Kidney epithelial cell (primary cell): ENCODE measurements at places on chromosomes 12 and 14. TPM values are rescaled to one million over a fixed set of nuclear protein-coding genes. Genes with fewer than 3 reads are reported as not detected.

GRCh38 chr12:46830731-46831334 is 5.0 kb upstream of the SLC38A4 start:
- DNase-seq, result no peak

DNA sequence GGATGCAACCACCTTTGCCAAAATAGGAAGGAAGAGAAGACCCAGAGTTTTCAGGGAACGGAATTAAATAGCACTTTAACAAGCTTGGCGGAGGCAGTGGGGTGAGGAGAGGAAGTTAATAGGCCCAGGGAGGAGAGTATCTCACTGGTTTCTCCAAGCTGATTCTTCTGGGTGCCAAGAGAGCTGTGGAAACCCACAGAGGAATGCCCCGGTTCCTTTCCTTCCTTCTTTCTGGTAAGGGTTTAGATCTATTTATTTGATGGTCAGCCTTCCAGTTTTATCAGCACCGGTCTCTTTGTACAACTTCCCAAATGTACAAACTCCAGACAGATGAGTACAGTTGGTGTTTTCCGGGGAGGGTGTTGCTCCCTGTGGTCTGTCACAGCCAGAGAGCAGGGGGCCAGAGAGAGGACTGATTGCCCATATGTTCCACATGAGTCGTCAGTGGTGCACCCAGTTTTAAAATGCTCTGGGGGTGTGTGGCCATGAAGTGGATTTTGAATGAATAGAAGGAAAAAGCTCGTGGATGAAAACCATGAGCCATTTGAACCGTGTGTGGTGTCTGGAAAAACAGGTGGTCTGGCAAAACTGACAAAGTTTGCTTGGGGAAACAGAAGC is 26.6 kb downstream of the PRKCH start:
- no peak for DNase-seq

GRCh38 chr12:50751948-50752721 is 11.8 kb upstream of the ATF1 start:
- DNase-seq, result no peak

- DNase-seq, result no peak
Measured at GRCh38 chr12:103269946-103270345, 225.8 kb downstream of the C12orf42 start.

DNA sequence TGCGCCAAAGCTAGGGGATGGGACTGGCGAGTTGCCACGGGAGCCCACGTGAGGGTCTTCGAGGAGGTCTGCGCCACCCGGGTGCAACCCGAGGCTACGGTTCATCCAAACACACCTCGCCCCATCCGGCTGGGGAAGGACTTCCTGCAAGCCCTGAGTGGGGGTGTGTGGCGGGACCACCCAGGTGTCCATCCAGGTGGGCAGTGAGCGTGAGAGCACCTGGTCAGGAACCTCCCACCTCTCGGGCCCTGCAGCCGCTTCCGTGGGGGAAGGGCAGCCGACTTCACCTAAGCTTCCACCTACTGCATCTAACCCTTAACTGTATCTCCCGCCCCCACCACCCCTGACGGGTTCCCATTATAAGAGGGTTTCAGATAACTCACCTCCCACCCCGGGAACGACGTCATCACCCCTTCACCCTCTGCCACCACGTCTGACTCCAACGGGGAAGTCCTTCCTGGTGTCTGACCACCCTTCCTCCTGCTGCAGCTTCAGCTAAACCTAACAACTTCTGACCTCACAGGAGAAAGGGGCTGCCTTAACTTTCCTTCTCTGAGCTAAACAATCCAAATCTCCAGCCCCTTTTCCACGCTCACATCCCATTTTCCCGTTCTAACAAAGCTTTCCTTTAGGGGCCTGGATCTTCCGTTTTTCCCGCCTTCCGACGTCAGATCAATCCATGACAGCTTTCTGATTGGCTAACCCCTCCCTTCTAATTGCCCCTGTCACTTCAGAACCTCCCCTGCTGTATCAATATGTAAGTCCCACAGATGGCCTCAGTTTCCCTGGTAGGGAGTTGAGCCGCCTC is 27.4 kb upstream of the SMUG1 start:
- DNase-seq, result no peak

- DNase-seq, result no peak
Measured at GRCh38 chr12:61161961-61162360, 1098.2 kb upstream of the USP15 start.

DNA sequence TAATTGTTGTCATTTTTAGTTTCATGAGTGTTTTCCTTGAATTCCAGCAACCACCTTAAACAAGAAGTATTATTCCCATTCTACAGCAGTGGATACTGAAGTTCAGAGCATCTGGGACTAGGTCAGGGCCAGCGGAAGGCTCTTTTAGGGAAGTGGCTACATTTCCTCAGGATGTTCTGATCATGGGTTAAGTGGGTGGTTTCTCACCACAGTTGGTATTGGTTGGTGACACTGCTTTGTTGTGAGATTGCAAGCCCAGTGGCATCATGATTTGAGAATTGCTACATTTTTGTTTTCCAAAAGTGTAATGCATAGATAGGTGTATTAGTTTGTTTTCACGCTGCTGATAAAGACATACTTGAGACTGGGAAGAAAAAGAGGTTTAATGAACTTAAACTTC is 47.1 kb downstream of the SYNE2 start:
- no peak for DNase-seq

Gene RFLNA
- 0.48 and 0.54 TPM in 2 replicates for total RNA-seq

Gene TPPP2
- total RNA-seq, result not detected in 2 replicates

GRCh38 chr12:9066755-9067423 is 48.8 kb downstream of the A2M start:
- DNase-seq, result no peak

DNA sequence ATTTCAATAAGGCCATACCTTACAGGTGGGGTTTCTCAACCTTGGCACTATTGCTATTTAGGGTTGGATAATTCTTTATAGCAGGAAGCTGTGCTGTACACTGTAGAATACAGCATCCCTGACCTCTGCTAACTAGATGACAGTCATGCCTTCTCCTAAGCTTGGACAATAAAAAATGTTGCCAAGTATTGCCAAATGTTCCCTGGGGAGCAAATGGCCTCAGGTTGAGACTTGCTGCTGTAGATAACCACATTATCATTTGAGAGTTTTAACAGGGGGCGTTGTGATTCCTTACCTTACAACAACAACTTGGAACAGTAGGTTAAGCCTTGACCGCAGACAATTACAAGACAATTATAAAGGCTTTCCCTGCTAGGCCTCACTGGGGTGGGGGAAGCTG is 1073.6 kb upstream of the TMEM132C start:
- no peak for DNase-seq

Gene PCED1B
- total RNA-seq, result 4.8 and 8.4 TPM in 2 replicates

Gene LTB4R2
- total RNA-seq, result 1.5 and 8.0 TPM in 2 replicates

DNA sequence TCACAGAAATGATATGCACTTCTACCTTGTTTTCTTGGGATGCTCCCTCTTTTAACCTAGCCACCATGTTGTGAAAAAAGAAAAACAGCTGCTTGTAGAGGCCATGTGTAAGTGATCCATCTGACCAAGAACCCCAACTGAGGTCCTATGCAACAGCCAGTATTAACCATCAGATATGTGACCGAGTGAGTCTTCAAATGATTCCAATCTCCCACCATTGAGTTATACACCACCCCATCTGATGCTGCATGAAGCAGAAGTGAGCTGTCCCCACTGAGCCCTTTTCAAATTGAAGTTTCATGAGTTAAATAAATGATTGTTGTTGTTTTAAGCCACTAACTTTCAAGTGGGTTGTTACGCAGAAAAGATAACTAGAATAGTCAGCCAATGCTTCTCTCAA is 20.6 kb upstream of the USP15 start:
- no peak for DNase-seq

- no peak for DNase-seq
Measured at GRCh38 chr12:66799551-66799950, 120.7 kb upstream of the GRIP1 start.

Gene PPP1R1A
- 2.4 and 3.4 TPM in 2 replicates for total RNA-seq

DNA sequence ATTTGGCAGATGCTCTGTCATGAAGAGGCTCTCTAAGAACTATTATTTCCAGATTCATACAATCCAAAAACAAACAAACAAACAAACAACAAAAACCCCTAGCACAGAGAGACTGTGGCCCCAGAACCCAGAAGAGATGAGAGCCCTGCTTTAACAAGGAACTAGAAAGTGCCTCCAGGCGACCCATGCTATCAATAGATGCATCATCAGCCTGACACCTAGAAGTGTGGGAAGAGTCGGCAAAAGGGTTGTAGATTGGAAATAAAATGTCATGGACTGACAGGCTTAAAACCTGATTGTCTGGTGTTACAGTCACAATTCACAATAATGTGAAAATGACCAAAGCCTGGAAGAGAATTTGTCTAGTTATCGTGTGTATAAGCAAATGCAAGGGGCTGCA is 50.6 kb upstream of the FLRT2 start:
- no peak for DNase-seq

DNA sequence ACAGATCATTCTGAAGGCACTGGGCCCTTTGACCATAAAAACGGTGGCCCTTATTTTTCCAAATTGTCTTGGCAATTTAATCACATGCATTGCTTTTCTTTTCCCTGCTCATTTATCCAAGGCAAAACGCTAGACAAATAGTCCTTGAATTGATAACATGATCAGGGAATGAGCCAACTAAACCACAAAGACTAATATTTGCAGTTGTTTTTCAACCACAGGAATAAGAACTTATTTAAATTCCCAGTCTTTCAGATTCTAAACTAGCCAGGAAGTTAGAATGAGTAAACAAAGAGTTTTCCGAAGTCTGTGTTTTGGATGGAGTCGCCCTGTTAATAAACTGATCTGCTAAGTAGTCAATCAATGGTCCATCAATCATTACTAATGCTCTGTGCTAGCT is 14.9 kb downstream of the TBX5 start:
- no peak for DNase-seq

Gene MGST1
- 9.0 and 12.8 TPM in 2 replicates for total RNA-seq

DNA sequence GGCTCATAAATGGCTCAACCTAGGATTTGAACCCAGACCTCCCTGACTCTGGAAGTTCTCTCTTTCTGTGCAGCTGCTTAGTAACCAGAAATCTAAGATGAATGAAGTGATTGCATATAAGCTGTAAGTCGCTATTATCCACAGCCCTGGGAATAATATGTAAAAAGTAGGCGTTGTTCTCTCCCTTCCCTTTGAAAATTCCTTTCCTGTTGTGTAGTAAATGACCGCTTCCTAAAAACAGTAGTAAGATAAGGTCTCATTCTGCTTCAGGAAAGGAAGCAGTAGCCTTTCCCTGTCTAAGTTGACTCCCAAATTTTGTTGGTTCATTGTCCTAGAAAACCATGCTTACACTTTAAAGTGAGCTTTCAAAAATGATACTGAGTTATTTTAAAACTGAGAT is 418.3 kb downstream of the EGLN3 start:
- DNase-seq, result no peak

GRCh38 chr12:121214166-121214777 is 4.3 kb downstream of the P2RX4 start:
- no peak for DNase-seq

DNA sequence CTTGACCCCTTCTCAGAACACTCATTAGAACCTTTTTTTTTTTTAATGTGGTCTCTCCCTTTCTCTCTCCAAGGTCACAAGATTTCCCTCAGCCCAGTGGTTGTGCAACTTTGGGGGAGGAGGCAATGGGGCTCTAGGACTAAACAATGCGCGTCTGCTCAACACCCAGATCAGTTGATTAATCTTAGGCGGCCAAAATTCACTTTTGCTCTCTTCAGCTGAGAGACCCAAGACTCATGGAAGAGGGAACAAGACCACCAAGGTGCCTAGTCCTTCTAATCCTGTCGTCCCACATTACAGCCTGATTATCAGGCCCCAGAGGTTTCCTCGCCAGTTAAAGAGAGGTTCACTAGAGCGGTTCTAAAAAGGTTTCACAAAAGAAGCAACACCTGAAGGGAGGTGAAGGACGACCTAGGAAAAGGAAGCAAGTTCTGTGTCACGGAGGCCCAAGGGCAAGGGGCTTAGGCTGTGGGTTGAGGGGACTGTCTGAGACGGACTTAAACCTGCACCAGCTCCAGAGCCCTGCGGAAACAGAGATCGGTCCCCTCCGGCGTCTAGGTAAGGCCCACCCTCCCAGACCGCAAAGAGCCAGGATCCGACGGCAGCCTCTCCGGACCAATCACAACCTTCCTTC is 824 bp upstream of the TARBP2 start:
- no peak for DNase-seq

DNA sequence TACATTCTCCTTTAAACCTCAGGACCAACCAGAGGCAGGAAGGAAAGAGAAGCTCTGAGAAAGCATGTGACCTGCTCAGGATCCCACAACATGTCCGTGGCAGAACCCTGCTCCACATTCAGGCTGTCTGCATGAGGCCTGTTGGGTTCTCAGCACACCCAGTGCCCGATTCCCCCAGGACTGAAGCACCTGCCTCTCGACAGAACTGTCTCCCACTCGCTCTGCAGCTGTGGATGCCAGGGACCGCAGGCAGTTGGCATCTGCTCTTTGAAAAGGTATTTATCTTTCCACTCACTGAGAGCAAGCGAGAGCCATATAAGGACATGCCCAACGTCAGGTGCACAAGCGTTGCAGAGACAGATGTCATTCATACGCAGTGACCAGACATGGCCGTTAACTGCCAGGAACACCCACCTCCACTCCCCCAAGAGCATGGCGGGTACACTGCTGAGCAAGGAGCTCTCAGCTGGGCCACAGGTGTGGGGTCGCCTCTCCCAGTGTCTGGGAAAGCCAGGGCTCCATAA is 18.9 kb downstream of the PITPNM2 start:
- DNase-seq, result no peak

- no peak for DNase-seq
Measured at GRCh38 chr14:61585598-61586543, 109.4 kb upstream of the HIF1A start.

Gene TAS2R7
- not detected in 2 replicates for total RNA-seq

- peak; percentile 56 for DNase-seq
Measured at GRCh38 chr12:124422570-124423523, 128.0 kb downstream of the RFLNA start.

Gene SLC10A1
- not detected in 2 replicates for total RNA-seq

DNA sequence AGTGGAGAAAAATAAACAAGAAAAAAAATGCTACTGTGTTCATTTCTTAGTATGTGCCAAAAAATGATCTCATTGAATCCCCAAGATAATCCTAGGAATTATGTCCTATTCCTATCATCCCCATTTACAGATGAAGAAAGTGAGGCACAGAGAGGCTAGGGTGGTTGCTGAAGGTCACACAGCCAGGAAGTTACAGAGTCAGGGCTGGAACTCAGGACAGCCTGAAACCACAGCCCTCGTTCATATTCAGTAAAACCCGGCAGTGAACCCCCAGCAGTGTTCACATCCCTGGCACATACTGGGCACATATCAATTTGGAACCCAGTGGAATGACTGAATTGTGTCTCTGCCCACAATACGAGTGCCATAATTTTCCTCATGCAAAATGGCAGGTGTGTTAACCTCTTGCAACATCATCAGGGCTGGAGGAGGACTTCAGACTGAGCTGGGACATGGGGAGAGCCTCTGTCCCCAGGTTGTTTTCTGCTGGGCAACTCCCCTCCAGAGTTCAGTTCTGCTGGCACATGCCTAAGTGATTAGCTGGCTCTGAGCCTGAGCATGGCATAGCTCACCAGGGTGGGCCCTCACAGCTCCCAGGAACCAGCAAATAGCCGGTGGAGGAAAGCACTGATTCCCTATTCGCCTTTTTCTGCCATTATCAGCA is 2.0 kb upstream of the PPP1CC start:
- no peak for DNase-seq
